Activated CD4-positive, CD25-positive, alpha-beta regulatory T cell treated with anti-CD3 and anti-CD28 coated beads, Interleukin-2, amount 50 U/mL, for 24 hours (primary cell): ENCODE measurements at places on chromosomes 11 and 22.

- no peak for ATAC-seq
These were observed 45.0 kb downstream of the FBLN1 start for GRCh38 chr22:45547731-45548130.

GRCh38 chr11:94549146-94549545 is 5.4 kb downstream of the FUT4 start:
- no peak for ATAC-seq

DNA sequence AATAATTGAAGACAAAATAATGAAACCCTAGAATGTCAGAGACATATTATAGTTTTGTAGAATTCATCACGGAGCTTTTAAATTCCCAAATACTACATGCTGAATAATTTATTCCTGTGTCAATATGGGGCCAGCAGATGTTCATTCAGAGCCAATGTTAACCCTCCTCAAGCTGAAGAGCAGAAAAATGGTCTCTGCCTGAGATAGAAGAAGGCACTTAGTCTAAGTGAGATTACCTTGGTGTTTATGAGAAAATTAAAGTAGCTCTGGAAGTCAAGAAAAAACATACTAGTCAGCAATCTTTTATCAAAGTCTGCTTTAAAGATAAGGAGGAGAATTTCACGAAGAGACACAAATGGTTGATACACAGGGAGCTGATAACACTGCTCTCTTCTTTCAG is 328.2 kb downstream of the TTC28 start:
- no peak for ATAC-seq

GRCh38 chr11:63015521-63016215 is at the start of gene SLC22A8:
Gene SLC22A8 (minus strand): TSS chr11:63015841. CDS start chr11:63014958, 883 bp downstream.
- ATAC-seq = no peak

GRCh38 chr11:62705413-62705812 is 1.8 kb downstream of the BSCL2 start:
- no peak for ATAC-seq

GRCh38 chr11:67522844-67523555 is at the start of gene CABP2:
Gene CABP2 (minus strand): TSS chr11:67523446. CDS start chr11:67523326, 120 bp downstream.
- no peak for ATAC-seq

DNA sequence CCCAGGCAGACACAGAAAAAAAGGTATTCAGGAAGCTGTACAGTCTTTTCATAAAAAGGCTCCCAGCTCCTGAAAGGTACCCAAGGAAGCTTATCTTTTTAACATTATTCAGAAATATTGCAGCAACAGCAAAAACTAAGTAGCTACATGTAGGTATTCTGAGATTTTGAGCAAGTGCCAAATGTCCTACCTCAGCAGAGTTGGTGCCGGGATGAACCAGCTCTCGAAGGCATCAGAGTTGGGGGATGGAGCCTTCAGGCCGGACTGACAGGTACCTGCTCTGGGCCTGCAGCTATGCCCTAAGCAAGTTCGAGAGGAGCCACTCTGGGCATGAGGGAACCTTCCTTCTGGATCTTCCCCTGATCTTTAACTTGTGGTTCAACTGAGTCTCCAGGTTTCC is 77.1 kb upstream of the TTC12 start:
- no peak for ATAC-seq

- no peak for ATAC-seq
These were observed 5.8 kb upstream of the BRD1 start for GRCh38 chr22:49833340-49834007.

GRCh38 chr22:33519974-33520903 is 400.0 kb downstream of the LARGE1 start:
- ATAC-seq = no peak

DNA sequence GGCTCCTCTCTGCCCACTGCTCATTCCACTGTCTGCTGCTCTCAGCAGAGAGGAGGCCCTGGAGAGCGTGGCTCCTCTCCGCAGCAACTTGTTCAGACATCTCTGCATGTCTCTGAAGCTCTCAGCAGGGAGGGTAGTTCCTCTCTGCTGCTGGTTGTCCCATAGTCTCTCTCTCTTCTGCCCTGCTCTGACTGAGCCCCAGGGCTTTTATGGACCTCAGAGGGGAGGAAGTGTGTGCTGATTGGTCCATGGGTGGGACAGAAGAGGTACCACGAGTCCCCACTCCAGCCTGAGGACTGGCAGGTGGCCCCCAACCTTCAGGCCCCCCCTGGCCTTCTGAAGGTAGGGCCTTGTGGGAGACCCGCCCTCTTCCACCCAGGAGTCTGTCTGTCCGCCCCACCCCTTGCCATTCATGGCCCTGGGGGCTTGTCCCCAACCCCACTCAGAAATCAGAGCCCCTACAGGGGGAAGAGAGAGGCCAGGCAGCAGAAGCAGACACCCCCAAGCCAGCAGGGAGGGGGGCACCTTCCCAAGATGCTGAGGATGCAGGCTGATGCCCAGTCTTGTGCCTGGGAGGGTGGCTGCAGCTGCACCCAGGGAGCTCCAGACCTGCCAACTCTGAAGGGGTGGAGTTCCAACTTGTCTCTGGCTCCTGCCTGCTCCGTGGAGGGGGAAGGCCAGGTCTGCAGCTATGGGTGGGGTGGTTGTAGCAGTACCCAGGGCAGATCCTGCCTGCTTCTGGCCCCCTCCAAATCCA is 35.1 kb downstream of the C11orf91 start:
- no peak for ATAC-seq

DNA sequence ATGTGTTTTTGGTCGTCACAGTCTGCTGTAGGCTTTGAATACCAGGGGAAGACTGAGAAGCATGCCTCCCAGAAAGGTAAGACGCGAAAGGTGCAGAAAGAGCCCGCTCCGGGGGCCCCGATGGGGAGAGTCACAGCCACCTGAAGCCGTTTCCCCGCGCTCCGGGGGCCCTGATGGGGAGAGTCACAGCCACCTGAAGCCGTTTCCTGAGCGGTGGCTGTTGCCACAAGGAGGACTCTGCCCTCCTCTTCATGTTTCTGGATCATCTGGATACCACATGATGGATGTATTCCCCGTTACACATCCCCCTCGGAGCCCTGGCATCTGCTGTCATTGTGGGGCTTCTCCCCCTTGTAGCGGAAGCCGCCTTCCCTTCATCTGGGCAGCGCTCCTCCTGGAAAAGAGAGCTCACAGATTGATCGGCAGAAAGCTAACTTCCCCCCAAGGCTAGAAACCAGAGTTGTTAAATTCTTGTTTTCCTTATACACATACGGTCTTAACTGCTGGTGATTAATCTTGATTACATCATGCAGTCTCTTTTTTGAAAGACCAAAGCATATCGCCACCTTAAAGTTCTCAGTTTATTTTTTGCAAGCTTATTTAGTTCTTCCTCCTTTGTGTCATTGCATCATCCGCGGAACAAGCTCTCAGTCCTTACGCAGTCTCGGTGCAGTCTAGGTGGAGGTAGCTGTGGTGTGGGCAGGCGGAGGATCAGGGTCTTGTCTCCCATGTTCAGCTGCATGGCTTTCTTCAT is 17.5 kb downstream of the CTTN start:
- no peak for ATAC-seq

DNA sequence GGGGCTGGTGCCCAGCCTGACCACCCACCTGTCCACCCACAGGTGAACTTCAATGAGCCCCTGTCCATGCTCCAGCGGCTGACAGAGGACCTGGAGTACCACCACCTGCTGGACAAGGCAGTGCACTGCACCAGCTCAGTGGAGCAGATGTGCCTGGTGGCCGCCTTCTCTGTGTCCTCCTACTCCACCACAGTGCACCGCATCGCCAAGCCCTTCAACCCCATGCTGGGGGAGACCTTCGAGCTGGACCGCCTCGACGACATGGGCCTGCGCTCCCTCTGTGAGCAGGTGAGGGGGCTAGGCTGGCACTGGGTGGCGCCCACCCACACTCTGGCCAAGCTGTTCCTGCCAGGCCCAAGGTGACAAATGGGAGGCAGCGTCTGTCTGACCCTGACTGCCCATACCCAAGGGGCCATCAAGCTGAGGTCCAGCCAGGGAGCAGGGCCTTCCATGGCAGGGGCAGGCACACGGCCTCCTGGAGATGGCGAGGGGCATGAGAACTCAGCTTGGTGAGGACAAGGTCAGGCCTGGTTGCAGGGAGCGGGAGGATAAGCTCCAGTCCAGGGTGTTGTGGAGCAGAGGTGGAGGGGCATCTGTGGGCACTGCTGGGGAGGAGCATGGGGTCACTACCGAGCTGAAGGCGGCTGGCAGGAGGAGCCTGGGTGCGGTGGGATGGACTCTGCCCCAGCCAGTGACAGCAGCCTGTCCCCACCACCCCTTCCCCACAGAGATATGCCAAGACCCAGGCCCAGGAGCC is 77.7 kb downstream of the MORC2 start:
- ATAC-seq = peak; percentile 45

DNA sequence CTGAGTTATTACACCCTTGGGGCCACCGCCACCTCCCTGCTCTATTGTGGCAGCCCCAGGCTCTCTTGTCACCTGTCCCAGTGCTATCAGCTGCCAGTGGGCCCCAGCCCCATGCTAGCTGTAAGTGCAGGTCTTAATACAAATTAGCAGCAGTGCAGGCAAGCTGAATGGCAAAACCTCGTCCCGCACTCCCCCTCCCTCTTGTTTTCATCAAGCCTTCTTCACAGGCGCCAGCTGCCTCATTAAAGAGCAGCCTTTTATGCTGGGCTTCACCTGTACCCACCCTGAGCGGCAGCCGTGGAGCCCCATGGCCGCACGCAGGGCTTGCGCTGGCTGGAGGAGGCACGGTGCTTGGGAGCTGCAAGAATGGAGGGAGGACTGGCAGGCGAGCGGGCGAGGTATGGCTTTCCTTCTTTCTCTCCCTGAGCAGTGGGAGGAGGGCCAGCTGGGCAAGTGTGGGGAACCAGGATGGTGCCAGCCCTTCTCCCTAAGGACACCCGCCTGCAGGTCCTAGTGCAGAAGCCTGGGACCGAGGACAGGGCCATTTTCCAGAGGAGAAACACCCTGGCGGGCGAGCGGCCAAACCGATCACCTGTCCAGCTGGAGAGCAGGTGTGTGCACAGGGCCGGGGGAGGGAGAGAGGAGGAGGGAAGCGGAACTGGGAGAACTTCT is 70.7 kb downstream of the FLI1 start:
- no peak for ATAC-seq

- ATAC-seq = no peak
These were observed 14.5 kb upstream of the PHLDA2 start for GRCh38 chr11:2943711-2944118.

- ATAC-seq = no peak
These were observed 430.8 kb upstream of the CNTN5 start for GRCh38 chr11:98589967-98590366.

- ATAC-seq = no peak
These were observed 2.0 kb downstream of the TENM4 start for GRCh38 chr11:79438631-79439409.

GRCh38 chr11:130600616-130601015 is 152.2 kb downstream of the ADAMTS15 start:
- ATAC-seq = no peak

- no peak for ATAC-seq
These were observed 28.0 kb downstream of the ARHGAP1 start for GRCh38 chr11:46672381-46672839.

DNA sequence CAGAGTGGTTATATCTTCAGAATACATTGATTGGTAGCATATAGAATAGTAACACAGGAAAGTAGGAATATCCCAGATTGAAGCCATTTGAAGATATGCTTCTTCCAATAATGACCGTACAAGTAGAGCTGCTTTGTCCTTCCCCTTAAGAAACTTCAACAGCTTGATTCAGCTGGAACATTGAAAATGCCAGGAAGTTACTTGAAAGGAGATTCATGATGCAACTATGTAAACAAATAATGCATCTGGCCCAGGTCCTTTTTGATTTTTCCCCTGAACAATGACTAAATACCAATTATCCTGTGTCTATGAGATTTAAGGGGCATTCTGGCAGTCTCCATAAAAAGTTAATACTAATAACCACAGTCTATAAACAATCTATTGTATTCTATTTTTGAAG is 3.0 kb downstream of the DKK3 start:
- ATAC-seq = no peak

GRCh38 chr22:27466229-27466628 is 335.3 kb downstream of the MN1 start:
- no peak for ATAC-seq

DNA sequence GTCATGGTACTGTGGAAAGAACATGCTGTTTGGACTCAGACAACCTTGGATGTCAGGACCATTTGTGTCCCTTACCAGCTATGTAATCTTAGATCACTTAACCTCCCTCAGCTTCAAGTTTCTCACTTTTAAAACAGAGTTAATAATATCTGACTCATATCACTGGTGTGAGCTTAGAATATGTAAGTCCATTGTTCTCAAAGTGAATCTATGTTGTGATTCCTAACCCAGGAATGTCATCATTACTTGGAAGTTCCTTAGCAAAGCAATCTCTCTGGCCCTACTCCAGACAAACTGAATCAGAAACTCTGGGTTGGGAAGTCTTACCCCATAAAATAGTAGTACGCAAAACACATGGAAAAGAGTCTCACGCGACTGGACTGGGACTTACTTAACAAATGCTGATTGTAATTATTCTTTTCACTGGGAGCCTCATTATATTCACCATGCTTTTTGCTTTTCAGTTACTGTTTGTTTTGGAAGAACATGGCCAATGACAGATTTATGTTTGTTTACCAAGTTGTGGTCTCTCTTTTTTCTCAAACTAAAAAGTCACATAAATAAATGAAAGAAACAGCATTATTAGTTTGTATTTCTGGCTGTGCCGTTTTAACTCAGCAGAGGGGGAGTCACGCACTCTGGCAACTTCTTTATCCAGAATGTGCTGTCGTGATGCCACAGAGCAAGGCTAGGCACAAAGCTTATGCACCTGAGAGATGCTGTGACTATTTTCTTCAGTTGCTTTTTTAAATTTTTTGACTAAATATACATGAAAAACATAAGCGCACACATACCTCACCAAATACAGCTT is 217.7 kb upstream of the CTSC start:
- ATAC-seq = no peak

- ATAC-seq = no peak
These were observed 3.7 kb downstream of the TRMT112 start for GRCh38 chr11:64313491-64314145.

- peak; percentile 21 for ATAC-seq
These were observed 189.6 kb upstream of the SYN3 start for GRCh38 chr22:33247758-33248157.

GRCh38 chr11:96357794-96358193 is 14.8 kb upstream of the MAML2 start:
- ATAC-seq = peak; percentile 72

DNA sequence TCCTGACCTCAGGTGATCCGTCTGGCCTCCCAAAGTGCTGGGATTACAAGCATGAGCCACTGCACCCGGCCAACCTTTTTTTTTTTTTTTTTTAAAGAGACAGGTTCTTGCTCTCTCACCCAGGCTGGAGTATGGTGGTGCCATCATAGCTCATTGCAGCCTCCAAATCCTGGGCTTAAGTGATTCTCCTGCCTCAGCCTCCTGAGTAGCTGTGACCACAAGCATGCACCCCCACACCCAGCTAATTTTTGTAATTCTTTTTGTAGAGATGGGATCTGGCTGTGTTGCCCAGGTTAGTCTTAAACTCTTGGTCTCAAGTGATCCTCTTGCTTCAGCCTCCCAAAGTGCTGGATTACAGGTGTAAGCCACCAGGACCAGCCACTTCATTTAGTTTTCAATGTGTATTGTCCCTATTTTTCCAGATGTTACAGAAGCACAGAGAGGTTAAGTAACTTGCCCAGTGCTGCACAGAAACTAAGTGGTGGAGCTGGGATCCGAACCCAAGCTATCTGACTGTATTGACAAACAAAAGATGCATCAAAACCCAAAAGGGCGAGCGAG is 55.6 kb upstream of the GRK3 start:
- ATAC-seq = no peak

- peak; percentile 67 for ATAC-seq
These were observed 22.3 kb downstream of the TMEM123 start for GRCh38 chr11:102430158-102430836.
